ENCODE measurements at places on chromosomes 11 and 22.

DNA sequence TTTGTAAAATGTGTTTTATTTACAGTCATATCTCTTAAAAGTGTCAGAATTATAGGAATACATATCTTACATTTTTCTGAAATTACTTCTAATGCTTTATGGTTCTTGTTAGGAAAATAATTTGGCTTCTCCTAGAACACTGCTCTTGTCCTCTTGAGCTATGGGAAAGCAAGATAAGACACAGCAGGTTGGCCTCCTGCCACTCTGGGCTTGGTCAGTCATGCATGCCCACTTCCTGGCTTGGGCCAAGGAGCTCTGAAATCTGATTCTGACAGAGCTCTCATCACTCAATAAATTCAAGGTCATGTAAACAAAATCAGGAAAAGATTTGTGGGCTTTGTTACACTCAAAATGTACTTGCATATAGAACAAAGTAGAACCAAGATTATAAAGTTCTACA is 1036.0 kb downstream of the OPCML start:
- DNase-seq, result no peak

DNA sequence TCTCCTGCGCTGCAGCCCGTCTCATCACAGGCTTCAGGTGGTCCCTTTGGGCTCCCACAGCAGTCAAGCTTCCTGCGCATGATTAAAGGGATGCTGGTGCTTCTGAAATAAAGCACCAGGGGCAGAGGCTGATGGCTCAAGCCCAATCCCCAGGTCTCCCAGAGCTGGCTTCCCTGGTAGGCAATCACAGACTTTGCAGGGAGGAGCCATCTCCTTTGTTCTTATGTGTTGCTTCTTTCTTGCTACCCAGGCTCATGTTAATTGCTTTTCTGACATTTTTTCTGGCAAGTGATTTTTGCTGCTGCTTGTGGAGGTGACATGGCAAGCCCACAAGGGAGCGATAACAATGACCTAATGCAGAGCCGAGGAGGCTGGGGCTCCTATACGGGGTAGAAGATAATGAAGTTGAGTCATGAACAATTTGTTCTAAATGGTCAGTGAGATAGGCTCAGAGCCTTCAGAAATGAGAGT is 25.2 kb upstream of the PLET1 start:
- DNase-seq, result no peak

- no peak for DNase-seq
Observed at GRCh38 chr22:48491451-48491941, 1336.2 kb downstream of the BRD1 start.

- peak; percentile 70 for DNase-seq
Observed at GRCh38 chr11:117822074-117823033, 2.2 kb downstream of the FXYD2 start.

- DNase-seq, result no peak
Observed at GRCh38 chr11:94849839-94850238, 81.7 kb downstream of the AMOTL1 start.

DNA sequence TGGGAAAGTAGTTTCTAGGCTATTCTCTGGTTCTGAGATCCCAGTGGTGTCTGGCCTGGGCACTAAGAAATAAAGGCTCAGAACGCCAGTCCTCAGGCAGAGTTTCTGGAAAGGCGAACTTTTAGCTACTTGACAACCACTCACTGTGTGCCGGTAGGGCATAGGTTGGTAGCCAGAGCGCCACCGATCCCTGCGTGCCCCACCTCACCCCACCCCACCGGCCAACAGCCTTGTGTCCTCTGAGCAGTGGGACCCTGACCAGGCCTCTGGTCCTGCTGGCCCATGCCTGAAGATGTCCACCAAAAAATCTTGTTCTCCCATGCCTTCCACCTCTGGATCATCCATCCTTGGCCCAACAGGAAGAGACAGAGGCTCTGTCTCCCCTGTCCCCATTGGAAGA is 118.0 kb downstream of the FEZ1 start:
- no peak for DNase-seq

DNA sequence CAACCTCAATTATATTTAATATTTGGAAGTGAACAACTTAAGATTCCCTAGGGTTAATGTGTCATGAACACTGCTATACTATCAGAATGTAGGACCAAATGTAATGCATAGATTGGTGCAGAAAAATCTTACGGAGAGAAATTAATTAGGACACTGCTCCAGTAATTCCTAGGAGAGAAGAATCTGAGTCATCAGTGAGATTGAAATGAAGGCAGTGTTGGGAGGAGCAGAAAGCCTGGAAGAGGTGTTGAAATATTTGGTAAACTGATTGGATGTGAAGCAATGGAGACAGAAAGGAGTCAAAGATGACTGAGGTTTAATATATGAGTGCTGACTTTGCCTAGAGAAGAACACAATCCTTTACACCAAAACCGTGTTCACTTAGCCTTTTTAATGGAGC is 836.0 kb downstream of the FAM181B start:
- DNase-seq, result no peak

DNA sequence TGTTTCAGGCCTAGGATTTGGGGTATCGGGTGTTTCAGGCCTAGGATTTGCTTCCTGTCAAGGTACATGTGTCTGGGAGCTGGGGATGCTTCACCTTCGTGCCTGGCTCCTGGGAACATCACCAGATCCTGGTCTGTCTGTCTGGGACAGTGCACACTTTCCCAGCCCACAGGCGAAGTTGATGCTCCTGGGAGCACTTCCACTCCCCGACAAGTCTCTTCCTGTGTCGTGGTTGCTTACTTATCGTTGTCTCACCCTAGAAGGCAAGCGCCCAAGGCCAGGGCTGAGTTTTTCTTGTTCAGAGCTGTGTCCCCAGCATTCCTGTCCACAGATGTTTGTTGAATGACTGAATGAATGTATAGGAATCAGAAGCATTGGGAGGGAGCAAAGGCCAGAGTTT is 71.5 kb downstream of the LINC01488 start:
- no peak for DNase-seq

GRCh38 chr11:85086504-85087284 is 540.5 kb downstream of the DLG2 start:
- DNase-seq, result no peak

- no peak for DNase-seq
Observed at GRCh38 chr11:76667271-76667818, 3.2 kb downstream of the LRRC32 start.

GRCh38 chr22:46142548-46143490 is 7.5 kb upstream of the PPARA start:
- no peak for DNase-seq

GRCh38 chr11:29527391-29527936 is 489.4 kb downstream of the KCNA4 start:
- no peak for DNase-seq

- DNase-seq, result no peak
Observed at GRCh38 chr11:59582006-59582405, 33.6 kb downstream of the OSBP start.
